ENCODE measurements at places on chromosomes 7 and 10.

- DNase-seq: no peak
Measured at GRCh38 chr10:3978761-3979160, 193.8 kb upstream of the KLF6 start.

DNA sequence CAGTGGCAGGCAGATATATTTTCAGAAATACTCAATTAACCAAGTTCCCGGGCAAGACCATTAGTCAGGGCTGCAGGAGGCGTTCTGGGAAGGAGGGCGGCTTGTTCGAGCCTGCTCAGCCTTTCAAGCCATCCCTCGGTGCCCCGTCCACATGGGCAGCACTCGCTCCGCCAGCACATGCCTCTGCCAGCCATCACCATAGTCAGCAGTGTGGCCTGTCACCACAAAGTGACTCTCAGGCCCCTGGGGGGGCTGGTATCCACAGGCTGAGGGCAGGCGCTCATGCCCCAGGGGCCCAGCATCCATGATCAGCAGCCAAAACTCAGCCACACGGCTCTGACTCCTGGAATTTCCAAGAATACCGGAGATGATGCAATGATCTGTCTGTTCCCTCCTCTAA, 81.9 kb downstream of the CHST15 start:
- no peak for DNase-seq

GRCh38 chr10:27104919-27105318, 4.6 kb upstream of the ANKRD26 start:
- DNase-seq: no peak

- DNase-seq: no peak
Measured at GRCh38 chr7:45568536-45569289, 5.5 kb upstream of the ADCY1 start.

GRCh38 chr7:75876126-75876881, 2.5 kb upstream of the RHBDD2 start:
- DNase-seq: no peak

- no peak for DNase-seq
Measured at GRCh38 chr7:101626069-101626671, 2.9 kb downstream of the MYL10 start.

DNA sequence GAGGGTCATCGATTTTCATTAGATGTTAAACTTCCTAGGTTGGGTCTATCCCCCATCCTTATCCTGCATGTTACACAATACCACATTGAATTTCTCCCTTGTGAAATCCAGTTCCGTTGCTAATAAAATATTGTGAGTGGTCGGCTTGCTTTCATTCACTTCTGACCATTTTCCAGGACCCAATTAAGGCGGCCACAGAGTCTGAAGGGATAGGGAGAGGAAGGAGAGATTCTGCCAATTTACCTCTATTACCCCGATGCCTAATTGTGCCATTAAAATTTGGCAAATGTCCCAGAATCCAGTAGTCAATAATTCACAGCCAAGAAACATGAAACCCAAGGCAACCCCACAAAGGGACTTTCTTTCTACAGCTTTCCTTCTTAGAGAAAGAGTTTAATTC, 129.9 kb downstream of the IPMK start:
- no peak for DNase-seq

GRCh38 chr7:106125417-106125816, 13.3 kb upstream of the SYPL1 start:
- DNase-seq: no peak

GRCh38 chr10:116708877-116709276, 33.5 kb downstream of the HSPA12A start:
- no peak for DNase-seq

DNA sequence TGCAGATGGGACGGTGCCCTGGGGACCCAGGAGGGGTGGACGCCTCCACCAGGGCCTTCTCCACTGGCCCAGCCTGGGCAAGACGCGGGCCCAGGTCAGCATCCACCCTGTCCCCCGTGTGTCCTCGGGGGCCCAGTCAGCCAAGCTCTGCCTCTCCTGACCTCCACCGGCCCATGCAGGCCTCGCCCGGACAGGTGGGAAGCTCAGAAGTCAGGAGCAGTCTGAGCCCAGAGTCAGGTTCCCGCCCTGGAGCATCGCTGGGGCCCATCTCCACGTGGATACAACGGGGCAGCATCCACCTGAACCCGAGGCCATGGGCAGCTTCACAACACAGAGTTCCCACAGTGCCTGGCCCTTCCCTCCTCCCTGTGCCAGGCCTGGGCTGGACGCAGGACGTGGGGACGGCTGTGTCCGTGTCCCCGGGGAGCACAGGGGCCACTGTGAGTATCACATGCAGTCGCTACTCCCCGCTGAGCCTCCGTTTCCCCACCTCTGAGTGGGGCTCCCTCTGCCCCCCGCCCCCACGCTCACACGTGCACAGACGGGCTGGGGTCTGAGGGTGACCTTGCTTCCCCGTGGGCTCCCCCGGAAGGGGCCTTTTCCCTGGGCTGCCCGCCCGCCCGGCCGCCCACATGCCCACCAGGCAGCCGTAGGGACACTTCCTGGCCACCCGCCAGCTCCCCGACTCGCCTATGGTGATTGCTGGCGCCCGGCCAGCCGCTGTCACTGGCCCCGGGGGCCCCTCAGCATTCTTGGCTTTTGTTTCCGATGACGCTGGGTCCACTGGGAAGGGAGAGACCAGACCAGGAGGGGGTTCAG, 64.3 kb downstream of the PDGFA start:
- no peak for DNase-seq

DNA sequence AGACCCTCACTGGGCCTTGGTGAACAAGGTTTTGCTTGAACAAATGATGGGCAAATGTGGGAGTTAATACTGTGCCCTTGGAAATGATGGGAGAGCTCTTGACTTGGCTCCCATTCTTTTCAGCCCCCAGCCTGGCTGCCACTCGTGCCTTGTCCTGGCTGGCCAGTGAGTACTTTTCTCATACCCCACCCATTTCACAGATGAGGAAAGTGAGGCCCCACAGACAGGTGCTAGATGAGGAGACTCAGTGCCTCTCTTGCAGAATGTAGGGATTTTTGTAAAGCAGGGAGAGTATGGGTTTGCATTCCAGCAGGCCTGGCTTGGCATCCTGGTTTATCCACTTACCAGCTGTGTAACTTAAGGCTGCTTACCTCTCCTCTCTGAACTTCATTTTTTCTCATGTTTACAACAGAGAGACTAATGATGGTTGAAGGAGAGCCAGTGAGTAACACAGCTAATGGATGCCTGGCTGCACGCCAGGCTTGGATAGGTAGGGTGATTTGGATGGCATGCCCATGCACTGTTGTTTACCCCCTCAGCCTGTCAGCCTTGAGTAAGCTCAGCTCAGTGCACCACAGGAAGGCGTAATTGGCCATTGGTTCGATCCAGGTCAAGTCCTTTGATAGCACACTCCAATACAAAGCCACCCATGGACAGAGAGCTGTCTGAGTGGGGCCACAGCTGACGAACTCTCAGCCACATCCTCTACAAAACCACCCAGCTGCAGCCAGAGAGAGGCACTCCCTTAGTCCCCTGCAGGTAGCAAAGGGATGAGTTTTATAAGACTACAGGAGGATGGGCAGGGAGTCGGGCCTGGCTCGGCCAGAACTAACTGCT, 436.8 kb downstream of the RPS24 start:
- DNase-seq: no peak

- DNase-seq: peak; percentile 25
Measured at GRCh38 chr10:128275388-128276177, 149.4 kb upstream of the MKI67 start.

GRCh38 chr10:30028006-30028737, 31.2 kb downstream of the JCAD start:
- DNase-seq: no peak

DNA sequence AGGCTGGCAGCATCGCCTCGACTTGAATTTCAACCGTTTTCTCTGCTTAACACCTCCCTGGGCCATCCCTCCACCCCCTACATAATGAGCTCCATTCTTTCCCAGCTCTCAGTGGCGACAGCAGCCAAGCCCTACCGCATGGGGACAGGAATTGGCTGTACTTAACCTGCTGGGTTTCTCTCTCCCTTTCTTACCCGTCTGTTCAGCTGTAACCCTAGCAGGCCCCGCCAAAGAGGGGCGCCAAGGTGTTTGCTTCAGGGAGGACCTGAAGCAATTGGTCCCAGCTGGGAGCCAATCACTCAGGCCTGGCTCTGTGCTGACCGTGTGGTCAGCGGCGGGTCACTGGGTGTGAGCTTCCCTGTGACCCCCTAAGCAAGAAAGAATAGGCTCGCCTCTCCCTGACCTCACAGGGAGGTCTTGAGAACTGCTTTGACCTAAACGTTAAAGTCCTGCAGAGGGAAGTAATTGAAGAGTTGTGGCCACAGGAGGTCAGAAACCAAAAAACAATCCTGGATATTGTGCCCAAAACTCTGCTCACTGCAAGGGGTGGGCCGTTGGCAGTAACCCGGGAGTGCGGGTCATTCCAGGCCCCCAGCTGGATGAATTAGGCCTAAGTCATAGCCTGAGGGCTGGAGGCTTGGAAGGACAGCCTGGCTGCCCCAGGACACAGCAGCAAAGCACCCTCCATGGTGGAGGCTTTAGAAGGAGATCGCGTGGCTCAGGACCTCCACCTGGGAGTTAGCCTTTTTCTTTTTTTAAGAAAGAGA, 114.6 kb downstream of the ITIH5 start:
- no peak for DNase-seq

DNA sequence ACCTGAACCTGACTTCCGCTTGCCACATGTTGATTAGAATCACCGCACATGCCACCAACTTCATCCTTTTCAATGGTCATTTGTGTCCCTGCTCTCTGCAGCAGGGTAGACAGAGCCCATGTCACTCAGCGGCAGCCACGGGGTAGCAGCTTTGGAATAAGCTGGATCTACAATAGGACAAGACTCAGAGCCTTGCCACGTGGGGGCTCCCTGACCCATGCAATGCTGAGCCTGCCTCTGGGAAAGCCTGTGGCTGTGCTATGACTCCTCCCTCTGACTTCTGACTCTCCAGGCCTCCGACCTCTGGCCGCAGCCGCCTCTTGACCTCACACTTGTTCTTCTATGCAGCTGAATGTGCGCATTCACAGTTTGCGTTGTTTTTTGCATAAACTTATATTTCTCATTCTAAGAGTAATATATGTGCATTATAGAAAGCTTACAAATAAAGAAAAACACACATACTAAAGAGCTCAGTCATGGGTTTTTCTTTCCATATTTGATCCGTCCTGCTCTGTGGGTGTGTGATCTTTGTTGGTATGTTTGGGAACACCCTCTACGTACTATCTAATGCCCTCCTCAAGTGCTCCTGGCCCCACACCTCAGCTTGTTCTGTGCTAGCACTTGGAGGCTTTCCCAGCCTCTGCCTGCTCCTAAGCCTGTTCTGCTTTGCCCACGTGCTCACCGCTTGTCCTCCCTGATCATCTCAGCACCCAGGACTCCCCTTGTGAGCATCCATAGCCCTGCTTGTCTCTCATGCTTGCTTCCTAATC, 198.0 kb upstream of the MKI67 start:
- no peak for DNase-seq

All from Kasumi-1 (cell line).